Hindlimb muscle (tissue), 1 donor: ENCODE measurements at places on chromosomes 4 and X. TPM values are rescaled to one million over a fixed set of nuclear protein-coding genes. Genes with fewer than 3 reads are reported as not detected.

CPZ gene
- 6.0 TPM for polyA plus RNA-seq

MBTPS2 gene
- 21.0 TPM for polyA plus RNA-seq

CLDN2 gene
- 0.48 TPM for polyA plus RNA-seq

HELT gene
- not detected for polyA plus RNA-seq

DNA sequence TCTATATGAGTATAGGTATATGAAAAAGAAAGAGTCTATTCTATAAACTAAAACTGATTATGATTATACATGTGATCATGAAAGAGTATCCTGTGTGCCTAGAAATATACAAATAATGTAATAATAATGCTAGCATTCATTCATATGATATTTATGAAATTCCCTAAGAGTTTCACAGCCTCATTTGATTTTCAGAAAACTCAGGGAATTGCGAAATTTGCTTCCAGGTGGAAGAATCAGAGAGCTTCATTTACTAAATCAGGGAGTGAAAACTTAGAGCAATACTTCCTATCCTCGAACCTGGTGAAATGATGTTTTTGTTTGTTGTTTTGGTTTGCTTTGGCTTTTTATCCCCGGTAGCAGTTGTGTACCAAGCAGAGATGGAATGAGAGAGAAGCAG lies 1105.7 kb upstream of the SLIT2 start:
- no peak for DNase-seq
